NCI-H1930 (cell line): ENCODE measurements at places on chromosomes 5 and 9.

DNA sequence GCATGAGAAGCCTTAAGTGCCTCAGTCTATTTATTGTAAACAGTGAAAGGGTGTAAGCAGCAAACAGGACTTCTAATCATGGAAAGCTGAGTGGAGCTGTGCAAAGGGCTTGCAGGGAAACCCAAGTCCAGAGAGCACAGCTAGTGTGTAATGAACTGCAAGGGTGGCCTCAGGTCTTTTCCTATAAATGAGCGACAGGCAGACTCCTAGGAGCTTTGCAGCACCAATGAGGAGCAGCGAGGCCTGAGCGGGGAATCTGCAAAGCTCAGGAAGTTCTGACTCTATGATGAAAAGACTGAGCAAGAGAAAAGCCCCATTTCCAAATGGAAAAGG lies 250.1 kb upstream of the MAP3K1 start:
- DNase-seq = no peak

DNA sequence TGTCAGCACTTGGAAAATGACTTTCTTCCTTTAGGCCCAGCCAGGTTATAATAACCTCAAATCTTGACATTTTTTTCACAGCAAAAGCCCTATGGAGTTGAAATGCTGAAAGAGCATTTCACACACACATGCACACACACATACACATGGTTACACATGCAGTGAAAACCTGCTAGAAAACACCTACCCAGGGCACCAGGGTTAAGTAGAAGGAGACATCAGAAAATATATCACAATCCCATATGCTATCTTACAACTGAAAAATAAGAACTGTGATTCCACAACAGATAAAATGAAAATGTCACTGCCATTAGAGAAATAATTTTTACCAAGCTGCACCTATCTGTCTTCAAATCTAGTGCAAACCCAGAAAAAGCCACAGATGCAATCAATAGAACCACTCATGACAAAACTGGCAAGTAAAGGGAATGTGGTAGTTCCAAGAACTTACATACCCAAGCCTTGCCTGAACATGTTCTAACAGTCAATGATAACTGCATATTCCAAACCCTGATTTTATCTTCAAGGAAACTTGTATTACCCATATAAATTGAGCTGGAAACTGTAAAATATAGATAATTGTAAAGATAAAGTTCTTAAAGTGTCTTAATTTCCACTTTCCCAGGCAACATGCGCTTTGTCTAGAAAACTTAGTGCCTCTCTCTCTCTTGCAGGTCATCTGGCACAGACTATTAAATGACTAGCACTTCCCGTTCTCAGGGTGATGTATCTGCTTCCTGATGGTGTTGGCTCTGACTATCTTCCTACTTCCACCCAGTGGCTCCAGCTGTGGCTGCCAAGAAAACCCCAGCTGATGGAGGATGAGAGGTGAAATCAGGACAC lies 250.2 kb upstream of the PTGER4 start:
- DNase-seq = no peak

DNA sequence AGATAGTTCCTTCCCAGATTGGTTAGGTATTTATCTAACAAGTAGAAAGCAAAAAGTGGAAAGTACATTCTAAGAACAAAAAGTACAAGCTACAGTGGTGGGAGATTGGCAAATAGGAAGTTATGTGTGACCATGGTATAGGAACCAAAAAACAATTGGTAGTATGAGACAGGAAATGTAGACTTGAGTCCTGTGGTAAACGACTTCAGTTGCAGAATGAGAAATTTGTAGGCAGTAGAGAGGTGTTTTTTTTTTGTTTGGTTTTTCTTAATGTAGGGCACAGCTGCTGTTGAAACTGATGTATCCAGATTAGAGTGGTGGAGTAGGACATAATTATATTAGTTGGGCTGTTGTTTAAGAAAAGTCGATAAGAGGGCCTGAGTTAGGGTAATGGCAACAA lies 72.0 kb downstream of the CCNH start:
- no peak for DNase-seq

- no peak for DNase-seq
Observed at GRCh38 chr5:126253406-126253805, 169.8 kb upstream of the GRAMD2B start.

DNA sequence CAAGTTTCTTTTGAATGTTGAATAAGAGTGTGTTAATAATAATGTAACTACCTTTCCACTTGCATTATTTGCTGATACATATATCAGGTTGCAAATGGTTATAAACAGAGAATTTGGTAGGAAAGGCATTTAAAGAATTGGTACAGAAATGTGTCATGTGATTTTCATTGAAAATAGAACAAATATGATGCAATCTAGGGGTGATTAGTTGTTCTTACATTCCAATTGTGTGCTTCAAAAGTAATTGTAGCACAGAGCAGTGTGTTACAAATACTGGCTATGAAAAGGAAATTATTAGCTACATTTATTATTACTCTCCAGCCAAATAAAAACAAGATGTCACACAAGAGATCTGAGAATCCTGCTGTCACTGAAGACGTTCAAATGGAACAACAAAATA lies 61.8 kb upstream of the PRDM9 start:
- no peak for DNase-seq

- no peak for DNase-seq
Observed at GRCh38 chr9:14221558-14221957, 92.4 kb downstream of the NFIB start.

DNA sequence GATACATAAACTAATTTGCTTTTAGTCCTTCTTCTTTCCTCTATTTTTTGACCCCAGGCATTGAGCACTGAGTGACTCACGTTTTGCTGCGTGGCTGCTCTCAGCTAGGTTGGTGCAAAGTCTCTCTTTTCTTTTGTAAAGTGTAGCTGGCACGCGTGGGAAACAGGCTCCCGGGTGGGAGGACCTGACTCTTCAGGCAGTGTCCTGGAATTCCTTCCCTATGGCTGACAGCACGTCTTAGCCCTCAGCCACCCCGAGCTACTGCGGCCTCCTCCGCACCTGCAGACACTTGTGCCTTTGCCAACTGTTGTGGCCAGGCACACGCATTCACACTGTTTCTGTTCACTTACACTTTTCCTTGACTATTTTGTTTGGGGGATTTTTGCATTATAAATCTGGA lies 877 bp upstream of the SCGB3A1 start:
- DNase-seq = no peak

DNA sequence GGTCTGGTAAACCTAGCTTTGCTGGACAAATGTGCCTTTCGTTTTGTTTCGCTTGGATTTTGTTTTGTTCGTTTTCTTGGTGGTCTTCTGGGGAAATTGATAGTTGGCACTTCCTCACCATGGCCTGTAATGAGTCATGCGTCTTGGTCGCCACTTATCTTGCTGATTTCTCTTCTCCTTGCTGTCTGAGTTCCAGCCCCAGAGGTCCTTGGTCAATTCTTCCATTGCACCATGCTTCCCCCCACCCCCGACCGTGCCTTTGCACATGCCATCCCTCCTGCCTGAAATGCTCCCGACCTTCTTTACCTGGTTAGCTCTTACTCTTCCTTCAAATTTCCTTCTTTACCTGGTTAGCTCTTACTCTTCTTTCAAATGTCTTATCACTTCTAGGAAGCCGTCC lies 168.7 kb upstream of the MSX2 start:
- DNase-seq = no peak

DNA sequence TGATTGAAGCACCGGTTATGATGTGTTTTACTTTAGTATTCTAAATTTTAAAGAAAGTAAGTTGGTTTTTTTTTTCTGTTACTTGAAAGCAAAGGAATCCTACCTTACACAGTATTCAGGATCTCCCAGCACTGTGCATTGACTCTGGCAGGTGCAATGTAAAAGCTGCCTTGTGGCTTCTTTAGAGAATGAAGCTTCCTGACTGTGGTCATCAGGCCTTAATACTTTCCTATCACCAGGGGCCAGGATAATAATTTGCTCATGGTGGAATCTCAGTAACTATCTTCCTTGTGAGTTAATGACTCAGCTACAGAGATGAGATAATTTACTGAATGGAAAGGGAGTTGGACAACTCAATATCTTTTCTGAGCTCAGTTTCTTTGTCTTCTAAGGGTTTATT lies 435.5 kb upstream of the ZNF608 start:
- DNase-seq = no peak

DNA sequence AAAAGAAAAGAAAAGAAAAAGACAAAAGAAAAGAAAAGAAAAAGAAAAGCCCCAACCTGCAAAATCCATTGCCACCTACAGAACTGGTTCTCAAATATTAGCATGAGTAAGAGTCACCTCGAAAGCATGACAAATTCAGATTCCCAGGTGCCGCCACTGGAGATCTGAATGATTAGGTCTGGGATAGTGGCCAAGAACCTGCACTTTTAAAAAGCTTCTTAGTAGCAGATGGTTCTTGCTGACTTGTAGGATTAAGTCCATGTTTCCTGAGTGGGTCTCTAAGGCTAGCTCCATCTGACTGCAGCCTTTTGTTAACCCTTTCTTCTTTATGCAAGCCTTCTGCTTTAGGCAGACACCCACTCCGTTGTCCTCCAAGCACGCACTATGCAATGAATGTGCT lies 178.5 kb upstream of the CDH18 start:
- no peak for DNase-seq

- no peak for DNase-seq
Observed at GRCh38 chr5:77087484-77088261, 588 bp upstream of the ZBED3 start.

GRCh38 chr5:125326150-125326510 lies 579.7 kb upstream of the ZNF608 start:
- peak; percentile 86 for DNase-seq

- DNase-seq = no peak
Observed at GRCh38 chr9:135102331-135102730, 14.9 kb downstream of the OLFM1 start.

GRCh38 chr5:32126691-32127090 lies 47.4 kb downstream of the GOLPH3 start:
- DNase-seq = no peak

DNA sequence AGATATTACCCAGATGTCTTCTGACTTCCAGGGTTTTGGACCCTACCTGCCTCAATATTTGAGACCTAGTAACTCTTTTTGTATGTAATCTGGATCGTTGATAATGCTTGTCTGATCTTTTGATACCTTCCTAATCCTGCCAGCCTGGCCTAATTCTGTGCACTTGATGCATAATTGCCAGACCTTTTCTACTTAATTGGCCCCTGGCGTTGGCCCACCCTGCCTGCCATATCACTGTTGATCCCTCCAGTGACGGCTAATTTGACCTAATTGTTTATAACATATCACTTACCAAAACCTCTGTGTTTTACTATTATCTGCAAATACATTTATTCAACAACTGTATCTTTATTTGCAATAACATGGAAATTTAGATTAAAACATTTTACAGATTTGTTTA lies 49.0 kb downstream of the SLC44A1 start:
- DNase-seq = no peak

GRCh38 chr5:157740229-157740610 lies 3.3 kb upstream of the LSM11 start:
- no peak for DNase-seq

DNA sequence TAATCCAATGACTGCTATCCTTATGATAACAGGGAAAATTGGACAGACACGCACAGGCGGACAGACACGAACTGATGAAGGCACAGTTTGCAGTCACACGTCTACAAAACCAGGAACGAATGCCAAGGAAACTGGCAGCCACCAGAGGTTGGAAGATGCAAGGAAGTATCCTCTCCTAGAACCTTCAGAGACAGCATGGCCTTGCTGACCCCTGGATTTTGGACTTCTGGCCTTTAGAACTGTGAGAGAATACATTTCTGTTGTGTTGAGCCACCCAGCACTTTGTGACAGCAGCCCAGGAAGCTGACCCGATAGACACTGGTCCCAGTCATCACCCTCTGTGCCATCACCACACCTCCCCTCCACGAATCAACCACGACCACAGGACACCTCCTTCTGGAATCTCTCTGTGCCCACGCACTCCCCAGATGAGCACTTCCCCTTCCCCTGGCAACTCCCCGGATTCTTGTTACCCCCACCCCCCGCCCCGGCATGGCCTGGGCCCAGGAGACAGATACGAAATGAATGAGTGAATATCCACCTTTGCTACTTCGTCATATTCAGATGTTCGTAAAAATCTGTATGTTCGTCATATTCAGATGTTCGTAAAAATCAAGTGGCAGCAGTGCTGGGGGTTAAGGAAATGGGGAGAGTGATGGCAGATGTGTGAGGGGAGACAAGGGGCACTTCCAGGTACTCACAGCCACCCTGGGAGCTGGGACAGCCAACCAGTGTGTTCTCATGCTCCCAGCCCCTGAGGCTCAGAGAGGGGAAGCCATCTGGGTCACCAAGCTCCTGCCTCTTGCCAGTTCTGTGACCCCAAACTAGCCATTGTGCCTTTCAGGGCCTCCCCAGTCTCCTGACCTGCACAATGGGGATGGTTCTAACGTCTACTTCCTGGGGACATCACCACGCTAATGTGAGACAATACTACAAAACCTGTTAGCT lies 18.5 kb downstream of the GBGT1 start:
- no peak for DNase-seq

- DNase-seq = no peak
Observed at GRCh38 chr5:126755593-126755992, 21.3 kb upstream of the LMNB1 start.

DNA sequence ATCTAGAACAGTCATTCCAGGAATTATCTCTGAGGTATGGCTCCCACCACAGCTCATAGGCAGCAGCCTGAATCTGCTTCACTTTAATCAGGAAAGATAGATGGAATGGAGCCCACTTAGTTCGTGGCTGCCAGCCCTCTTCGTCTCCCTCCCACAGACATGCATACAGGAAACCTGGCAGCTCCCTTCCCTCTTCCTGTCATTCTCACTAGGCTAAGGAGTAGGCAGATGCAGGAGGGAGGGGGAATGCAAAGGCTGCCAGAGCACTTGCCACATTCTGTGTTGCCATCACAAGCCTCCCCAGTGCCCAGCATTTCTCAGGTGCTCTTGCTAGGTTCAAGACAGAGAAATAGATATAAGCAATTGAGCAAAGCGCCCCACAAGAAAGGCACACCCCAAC lies 378.9 kb downstream of the ELAVL2 start:
- DNase-seq = no peak

DNA sequence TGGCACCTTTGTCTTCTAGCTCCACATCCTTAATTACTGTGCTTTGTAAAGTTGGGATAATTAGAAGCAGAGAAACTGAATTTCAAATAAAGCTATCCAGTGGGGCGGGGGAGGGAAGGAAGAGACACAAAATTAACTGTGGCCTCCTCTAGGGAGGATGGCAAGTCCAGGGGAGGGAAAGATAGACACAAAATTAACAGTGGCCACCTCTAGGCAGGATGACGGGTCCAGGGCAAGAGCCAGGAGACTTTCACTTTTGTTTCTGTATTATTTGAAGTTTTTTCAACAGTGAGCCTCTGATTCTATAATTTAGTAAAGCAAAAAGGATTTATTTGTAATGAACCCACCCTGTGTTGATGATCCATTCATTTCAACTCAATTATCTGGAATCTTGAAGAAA lies 335.9 kb downstream of the MSX2 start:
- no peak for DNase-seq

- DNase-seq = no peak
Observed at GRCh38 chr5:154514331-154514730, 36.3 kb upstream of the HAND1 start.

GRCh38 chr5:41433552-41434181 lies 76.7 kb downstream of the PLCXD3 start:
- DNase-seq = no peak

DNA sequence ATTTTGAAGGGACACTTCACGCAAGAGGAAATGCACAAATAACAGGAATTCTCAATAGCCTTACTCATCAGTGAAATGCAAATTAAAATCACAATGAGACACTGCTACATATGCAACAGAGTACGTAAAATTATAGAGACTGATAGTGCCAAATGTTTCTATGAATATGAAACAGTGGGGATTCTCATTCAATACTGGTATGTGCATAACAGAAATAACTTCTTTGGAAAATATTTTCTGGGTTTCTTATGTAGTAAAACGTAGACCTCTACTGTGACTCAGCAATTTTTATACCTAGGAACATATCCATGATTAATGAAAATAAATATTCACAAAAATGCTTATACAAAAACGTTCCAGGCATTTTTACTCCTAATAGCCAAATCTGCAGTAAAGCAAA lies 1625.2 kb downstream of the MAT2B start:
- no peak for DNase-seq
